Bronchial epithelial cell (primary cell): ENCODE measurements at places on chromosomes 5 and 9. TPM values are rescaled to one million over a fixed set of nuclear protein-coding genes. Genes with fewer than 3 reads are reported as not detected.

Gene GM2A
- total RNA-seq = 85.4 and 121 TPM in 2 replicates

Gene STK32A
- 5.5 and 11.8 TPM in 2 replicates for total RNA-seq

Gene SHISAL2B
- not detected in 2 replicates for total RNA-seq

Gene MYMK
- total RNA-seq = not detected in 2 replicates

Gene RCL1
- total RNA-seq = 13.2 and 21.9 TPM in 2 replicates

Gene PPP3R2
- not detected in 2 replicates for total RNA-seq

Gene SOX30
- under 0.01 TPM in 1 of 2 replicates, not detected in the other for total RNA-seq

Gene TERT
- total RNA-seq = under 0.01 TPM in 1 of 2 replicates, not detected in the other

Gene MYOZ3
- total RNA-seq = not detected in 2 replicates

Gene FOXD4L4
- total RNA-seq = under 0.01 and 0.26 TPM in 2 replicates

Gene CD74
- total RNA-seq = 1.1 and 3.8 TPM in 2 replicates

Gene GABRA6
- total RNA-seq = not detected in 2 replicates

Gene PCDHB13
- 0.26 TPM in 1 of 2 replicates, not detected in the other for total RNA-seq

Gene OTULINL
- total RNA-seq = 0.77 and 0.79 TPM in 2 replicates

Gene SLC45A2
- not detected in 2 replicates for total RNA-seq

Gene KCNV2
- total RNA-seq = not detected in 2 replicates

- DNase-seq = peak; percentile 65
Measured at GRCh38 chr9:113340011-113340699, at the start of gene WDR31. Gene WDR31, minus strand, starts transcription at chr9:113340275. Its CDS starts 8,253 bp downstream, at chr9:113332022.

DNA sequence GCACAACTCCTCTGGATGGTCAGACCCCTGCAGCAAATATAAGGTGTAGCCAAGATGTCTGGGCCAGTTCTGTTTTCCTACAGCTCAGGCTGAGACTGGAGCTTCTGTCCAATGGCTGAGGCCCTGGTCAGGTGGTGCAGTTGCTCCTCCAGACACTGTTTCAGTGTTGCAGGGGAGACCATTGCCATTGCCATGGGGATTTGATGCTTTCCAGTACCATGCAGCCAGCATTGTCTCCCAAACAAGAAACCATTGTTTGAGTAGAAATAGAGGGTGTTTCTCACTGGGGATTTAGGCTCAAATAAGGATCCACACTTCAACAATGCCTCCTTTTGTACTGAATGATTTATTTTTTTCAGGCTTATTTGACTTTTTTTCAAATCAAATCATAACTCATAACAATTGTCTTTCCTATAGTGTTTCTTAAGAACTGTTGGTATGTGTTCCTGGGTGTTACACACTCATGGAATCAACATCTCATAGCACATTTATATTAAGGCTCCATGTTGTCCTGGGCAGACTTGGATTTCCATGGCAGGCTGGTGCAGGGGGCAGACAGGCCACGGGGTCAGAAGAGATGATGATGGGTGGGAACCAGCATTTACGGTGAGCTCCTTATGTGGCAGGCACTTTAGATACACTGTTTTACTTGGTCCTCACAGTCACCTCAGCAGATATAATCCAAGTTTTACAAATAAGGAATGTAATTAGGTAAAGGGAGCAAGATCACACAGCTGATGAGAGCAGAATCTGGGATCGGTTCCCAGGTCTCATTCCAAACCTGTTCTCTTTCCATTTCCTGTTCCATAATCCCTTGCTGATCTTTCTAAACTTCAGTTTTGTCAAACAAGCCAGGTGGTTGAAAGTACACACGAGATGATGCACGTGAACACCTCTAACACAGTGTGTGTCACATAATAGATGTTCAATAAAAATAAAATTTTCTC lies 95.9 kb upstream of the GNAQ start:
- DNase-seq = no peak

DNA sequence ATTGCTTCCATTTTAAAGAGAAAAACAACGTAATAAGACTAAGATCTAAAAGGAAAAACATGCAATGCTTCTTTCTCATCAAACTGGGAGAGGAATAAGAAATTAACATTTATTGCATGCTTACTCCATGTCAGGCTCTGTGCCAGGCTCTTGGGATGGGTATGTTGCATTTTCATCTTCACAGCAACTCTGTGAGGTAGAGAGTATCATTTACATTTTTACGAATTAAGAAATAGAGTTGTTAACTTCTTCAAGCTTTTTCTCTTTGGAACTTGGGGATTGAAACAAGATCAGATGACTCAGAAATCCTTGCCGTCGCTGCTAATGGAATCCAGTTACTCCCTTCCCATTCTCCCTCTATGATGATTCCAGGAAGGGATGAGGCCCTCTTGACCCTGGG lies 39.5 kb downstream of the PDE8B start:
- no peak for DNase-seq

DNA sequence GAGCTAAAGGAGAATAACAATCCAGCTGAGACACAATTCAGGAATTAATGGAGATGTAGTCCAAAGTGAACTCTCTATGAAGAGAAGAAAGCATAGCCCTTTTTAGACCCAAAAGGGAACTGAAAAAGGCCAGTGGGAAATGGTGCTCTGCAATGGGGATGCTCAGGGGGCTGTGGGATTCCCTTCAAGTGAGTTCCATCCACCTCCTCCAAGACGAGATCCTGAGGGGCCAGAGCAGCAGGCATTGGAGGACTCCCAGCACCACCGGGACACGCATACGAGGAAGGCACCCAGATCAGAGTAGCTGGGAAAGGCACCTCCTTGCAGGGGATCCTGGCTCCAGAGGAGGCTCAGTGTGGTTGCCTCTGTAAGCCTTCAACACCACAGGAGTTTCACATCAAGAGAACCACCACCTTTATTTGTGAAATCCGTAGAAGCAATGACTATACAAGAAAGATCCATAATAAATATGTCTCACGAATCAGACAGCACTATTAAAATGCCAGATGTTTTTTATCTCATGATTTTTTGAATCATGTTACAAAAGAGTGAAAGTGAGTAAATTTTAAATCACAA lies 288.2 kb downstream of the MED10 start:
- DNase-seq = no peak

GRCh38 chr9:105959531-105959930 lies 265.2 kb downstream of the TMEM38B start:
- DNase-seq = no peak

DNA sequence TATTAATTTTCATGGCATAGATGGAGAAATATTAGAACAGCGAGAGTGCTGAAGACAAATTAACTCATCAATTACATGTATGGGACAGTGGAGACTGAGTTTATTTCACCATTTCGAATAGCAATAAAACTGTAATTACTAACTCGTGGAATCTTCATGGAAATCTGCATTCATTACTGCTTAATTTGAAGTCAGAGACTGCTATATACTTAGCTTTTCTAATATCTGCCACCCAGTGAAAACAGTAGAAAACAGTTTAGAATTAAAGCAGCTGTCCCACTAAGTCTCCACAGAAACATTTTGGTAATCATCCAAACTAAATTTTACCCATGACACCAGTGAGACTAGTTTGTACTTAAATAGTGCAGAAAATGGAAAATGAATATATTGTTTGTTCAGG lies 56.8 kb downstream of the IZUMO3 start:
- no peak for DNase-seq

- DNase-seq = no peak
Measured at GRCh38 chr9:113992994-113993393, 85.1 kb downstream of the AMBP start.

- no peak for DNase-seq
Measured at GRCh38 chr5:125554355-125554754, 807.9 kb upstream of the ZNF608 start.

DNA sequence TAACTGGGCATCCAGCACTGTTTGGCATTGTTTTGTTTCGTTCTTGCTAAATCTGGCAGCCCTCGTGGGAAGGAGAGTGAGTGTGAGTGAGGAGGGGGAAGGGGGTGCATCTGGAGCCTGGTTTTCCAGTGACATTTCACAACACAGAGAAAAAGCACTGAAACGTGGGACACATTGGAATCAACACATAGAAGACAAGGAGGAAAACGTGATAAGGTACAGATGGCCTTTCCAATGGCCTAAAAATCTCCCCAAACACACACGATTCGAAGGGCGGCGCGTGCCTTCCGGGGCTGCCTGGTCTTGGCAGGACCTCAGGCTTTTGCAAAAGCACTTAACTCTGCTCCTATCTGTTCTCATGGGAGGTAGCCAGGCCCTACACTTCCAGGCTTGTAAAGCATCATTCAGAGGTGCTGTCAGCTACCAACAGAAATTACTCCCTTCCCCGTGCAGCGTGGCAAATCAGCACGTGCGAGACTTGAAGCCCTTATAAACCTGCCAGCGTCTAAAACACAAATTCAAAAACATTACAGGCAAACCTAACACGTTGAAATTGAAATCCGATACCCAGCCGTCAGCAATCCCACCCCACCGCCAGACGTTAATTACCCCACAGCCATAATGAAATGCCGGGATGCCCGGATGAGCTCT lies 129.4 kb downstream of the OLFM1 start:
- no peak for DNase-seq

- no peak for DNase-seq
Measured at GRCh38 chr9:33903157-33903780, 86.3 kb downstream of the UBE2R2 start.

- DNase-seq = no peak
Measured at GRCh38 chr9:97563458-97564135, 62.1 kb downstream of the TMOD1 start.

GRCh38 chr9:7342229-7342628 lies 457.3 kb downstream of the DMAC1 start:
- no peak for DNase-seq

DNA sequence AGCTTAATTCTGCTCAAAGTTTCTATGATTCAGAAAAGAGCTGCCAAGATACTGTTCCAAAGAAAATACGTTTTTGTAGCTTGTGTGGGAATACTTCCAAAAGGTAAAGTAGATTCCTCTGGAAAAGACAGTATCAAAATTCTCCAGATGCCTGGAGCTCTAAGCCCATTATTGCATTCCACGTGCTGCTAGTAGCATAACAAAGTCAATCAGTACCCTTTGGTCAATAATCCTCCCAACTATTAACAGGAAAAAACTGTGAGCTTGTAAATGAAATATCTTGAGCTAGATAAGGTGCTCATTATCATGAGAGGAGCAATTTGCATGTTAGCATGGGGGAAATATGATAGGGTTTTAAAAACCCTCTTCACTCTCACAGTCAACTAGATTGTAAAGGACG lies 229.5 kb upstream of the TYRP1 start:
- no peak for DNase-seq

- DNase-seq = peak; percentile 74
Measured at GRCh38 chr9:107039542-107039941, 176.6 kb downstream of the ZNF462 start.

GRCh38 chr5:181188700-181189362 lies 16.2 kb downstream of the TRIM7 start:
- peak; percentile 65 for DNase-seq

GRCh38 chr9:35579130-35579529 lies 25.9 kb upstream of the TESK1 start:
- peak; percentile 25 for DNase-seq

DNA sequence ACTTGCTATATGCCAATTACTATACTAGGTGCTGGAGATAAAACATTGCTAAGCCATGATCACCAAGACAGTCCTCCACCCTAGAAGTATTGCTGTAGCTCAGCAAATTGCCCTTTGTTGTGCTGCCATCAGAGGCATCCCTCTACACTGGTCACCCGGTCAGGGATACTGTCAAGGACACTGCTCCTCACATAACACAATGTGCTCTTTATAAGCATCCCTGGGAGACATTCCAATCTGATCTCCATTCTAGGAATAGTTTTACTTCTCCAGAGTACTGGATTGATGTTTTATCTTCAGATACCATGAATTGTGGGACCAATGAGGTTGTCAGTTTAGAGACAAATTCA lies 10.4 kb upstream of the DNAJA1 start:
- DNase-seq = no peak

DNA sequence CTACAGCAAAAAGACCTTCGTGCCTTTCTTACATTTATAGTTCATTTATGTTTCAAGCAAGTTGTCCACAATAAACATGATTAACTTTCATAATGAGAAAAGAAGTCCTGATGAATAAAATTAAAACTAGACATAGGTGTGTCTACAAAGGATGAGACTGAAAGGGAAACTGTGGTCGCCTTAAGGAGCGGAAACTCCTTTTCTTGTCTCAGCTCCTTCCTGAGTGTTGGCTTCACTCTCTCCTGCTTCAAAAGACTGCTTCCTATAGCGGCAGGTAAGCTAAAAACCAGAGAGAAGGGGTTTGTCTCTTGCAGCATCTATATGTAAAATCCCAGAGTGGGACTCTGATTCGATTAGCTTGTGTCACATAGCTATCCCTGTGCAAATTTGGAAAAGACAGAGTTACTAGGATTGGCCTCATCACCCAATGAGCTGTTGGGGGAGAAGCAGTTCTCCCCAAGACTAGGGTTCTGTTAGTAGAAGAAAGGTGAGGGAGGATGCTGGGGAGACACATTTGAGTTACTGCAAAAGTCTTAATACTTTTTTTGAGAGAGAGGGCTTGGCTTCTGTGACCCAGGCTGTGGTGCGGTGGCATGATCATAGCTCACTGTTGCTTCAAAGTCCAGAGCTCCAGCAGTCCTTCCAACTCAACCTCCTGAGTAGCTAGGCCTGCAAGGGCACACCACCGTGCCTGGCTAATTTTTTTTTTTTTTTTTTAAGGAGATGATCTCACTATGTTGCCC lies 16.8 kb upstream of the CTSL start:
- DNase-seq = no peak

DNA sequence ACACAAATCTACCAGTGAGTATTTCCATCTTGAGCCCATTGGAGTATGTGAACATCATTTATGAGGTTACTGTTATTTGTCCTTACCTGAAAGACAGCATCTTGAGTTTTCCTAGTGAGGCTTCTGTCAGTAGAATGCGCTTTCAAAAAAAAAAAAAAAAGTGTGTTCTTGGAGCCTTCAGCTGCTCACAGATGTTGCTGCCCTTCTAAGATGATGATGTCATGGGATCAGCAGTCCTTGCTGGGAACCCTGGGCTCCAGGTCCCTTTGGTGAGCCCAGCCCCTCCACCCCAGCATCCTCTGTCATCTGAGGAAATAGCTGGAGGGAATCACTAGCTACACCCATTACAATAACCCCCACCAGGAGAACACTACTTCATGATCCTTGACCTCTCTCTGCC lies 83.3 kb downstream of the ATPSCKMT start:
- DNase-seq = no peak

DNA sequence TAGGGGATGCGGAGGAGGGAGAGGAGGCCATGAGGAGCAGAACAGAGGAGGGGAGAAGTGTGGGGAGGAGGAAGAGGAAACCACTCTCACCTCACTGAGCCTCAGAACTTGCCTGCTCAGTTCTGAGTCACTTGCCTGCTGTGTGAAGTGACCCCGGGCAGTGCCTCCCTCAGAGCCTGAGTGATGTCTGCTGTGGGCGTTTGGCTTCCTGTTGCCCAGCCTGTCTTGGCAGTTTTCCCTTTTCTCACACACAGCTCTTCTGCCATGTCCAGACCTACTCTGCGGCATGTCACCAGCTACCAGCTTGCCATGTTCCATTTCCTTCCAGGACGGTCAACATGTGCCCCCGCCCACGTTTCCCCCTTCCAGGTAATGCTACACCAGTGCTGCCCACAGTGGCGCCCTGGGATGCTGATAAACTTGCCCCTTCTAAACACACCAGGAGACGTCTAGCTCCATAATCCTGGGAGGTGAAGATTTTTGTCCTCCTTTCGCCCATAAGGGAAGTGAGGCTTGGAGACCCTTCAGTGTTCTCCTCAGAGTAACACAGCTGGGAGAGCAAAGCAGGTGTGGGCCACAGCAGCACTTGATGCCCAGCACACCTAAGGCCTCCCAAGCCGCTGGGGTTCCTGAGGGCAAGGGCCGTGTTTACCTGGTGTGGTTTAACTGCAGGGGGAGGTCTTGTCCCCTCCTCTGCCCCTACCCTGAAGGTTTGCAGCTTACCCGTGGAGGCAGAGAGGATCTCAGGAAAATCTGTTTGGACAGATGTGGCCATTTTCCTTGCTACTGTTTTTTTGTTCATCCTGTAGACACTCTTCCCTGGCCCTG lies 63.8 kb upstream of the RNF130 start:
- peak; percentile 86 for DNase-seq

- DNase-seq = peak; percentile 98
Measured at GRCh38 chr9:132923346-132923902, 21.0 kb downstream of the TSC1 start.
